Left lobe of liver (tissue), 2 donors: ENCODE measurements at places on chromosomes 5 and 9. TPM values are rescaled to one million over a fixed set of nuclear protein-coding genes. Genes with fewer than 3 reads are reported as not detected.

The ARL15 gene
- 6.0 TPM for total RNA-seq

The PCDHGA3 gene
- total RNA-seq = 0.60 TPM

The NIPAL4 gene
- not detected for total RNA-seq

The FGF10 gene
- total RNA-seq = 0.08 TPM

The TOMM5 gene
- total RNA-seq = 35.4 TPM

The IRGM gene
- total RNA-seq = not detected

The SLC25A48 gene
- 5.8 TPM for total RNA-seq

The KIF20A gene
- 0.35 TPM for total RNA-seq

The GRIN3A gene
- total RNA-seq = 0.08 TPM

The CKMT2 gene
- 0.78 TPM for total RNA-seq

The FOXD4L3 gene
- total RNA-seq = not detected
